ENCODE measurements at places on chromosomes 5 and 9. TPM values are rescaled to one million over a fixed set of nuclear protein-coding genes. Genes with fewer than 3 reads are reported as not detected.

The NEUROG1 gene
- total RNA-seq = not detected

GRCh38 chr5:125140855-125141254 lies 394.4 kb upstream of the ZNF608 start:
- peak; percentile 64 for DNase-seq

The IFNB1 gene
- total RNA-seq = not detected

DNA sequence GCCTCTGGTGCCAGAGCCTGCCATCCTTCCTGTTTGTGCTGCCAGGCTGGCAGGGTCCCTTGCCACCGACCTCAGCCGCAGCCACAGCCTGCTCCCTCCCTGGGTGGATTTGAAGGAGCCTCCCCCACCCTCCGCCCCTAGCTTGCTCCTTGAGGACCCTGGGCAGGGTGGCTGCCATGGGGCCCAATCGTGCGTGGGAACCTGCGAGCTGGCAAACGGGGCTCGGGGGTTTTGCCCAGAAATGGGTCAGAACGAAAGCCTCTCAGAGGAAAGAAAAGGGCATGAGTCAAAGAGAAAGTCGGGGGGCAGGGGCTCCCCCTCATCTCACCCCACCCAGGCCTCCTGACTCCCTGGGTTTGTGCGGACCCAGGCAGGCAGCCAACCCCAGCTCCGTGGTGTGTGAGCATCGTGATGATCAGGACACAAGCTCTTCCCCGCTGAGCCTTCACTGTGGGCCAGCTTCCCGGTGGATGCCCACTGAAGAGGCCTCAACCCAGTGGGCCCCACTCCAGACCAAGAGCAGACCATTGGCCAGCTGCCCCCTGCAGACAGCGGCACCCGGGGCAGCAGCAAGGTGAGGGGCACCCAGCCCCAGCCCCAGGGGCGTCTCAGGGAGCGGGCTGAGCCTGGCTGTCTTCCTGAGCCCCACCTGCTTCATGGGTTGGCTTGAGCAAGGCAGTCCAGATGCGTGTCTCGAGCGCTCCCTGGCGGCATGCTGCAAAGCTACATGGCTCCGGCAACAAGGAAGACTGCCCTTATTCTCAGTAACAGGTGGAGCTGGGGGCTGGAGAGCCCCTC lies 3.0 kb upstream of the FUT7 start:
- peak; percentile 84 for DNase-seq

The CARD6 gene
- total RNA-seq = 4.8 TPM

- peak; percentile 53 for DNase-seq
Measured at GRCh38 chr9:129757045-129757444, 4.2 kb upstream of the PTGES start.

- DNase-seq = no peak
Measured at GRCh38 chr5:79546782-79547428, 33.0 kb upstream of the HOMER1 start.

GRCh38 chr5:7886849-7887475 lies 18.0 kb downstream of the MTRR start:
- DNase-seq = peak; percentile 77

The CERCAM gene
- total RNA-seq = 31.8 TPM

All from SK-MEL-5 (cell line).